NT2/D1 (cell line): ENCODE measurements at places on chromosomes 7 and 10.

GRCh38 chr7:75856536-75856935 is 22.3 kb upstream of the RHBDD2 start:
- no peak for DNase-seq

DNA sequence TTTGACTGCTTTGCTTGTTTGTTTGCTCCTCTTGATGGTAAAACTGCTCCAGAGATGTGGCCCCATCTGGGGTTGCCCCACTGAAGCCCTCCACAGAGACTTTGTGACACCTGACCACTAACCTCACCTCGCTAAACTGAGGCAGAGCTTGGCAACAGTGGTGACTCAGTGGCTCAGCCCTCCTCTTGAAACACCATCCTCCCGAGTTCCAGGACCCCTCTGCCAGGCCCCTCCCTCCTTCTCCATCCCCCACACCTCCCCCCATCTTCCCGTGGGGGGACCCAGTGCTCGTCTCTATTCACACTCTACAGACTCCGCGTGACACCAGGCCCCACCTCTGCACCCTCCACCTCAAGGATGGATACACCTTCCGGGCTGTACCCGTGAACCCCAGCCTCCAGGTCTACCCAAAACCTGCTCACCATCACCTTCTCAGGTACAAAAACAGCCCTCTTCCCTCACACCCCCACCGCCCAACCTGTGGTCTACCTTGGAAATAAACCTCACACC is 19.0 kb upstream of the RET start:
- DNase-seq, result no peak

GRCh38 chr7:2145835-2146580 is 86.7 kb downstream of the MAD1L1 start:
- DNase-seq, result no peak

DNA sequence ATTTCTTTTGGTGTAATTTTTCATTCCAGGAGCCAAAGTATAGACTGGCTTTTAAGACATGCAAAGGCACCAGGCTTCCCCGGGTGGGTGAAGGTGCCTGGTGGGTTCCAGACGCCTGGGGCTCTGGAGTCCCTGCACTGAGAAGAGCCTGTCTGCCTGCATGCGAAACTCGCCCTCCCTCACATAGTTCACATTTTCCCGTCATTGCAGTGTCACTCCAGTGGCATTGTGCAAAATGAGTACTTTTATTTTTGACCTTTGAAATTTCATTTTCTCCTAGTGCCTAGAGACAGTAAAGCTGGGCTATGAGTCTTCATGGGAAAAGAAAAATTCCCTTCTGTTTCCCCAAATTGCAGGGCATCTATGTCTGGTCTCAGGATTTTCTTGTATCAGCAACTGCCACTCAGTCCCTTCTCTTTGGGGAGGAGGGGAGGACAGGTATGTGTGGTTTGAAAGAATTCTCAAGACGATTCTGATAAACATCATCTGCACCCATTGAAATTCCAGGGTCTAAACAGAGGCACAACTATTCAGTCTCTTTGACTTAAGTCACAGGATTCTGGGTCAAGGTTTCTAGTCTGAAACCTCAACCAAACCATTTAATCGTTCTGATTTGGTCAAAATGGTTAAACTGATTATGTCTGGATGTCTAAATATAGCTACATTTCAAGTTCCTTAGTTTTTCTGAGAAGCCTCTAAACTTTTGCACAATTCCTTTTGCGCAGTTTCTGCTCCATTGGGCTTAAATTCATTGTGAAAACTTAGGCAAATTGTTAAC is 107.8 kb downstream of the CYP26A1 start:
- no peak for DNase-seq

GRCh38 chr10:79070081-79070605 is 1.4 kb downstream of the ZMIZ1 start:
- no peak for DNase-seq

DNA sequence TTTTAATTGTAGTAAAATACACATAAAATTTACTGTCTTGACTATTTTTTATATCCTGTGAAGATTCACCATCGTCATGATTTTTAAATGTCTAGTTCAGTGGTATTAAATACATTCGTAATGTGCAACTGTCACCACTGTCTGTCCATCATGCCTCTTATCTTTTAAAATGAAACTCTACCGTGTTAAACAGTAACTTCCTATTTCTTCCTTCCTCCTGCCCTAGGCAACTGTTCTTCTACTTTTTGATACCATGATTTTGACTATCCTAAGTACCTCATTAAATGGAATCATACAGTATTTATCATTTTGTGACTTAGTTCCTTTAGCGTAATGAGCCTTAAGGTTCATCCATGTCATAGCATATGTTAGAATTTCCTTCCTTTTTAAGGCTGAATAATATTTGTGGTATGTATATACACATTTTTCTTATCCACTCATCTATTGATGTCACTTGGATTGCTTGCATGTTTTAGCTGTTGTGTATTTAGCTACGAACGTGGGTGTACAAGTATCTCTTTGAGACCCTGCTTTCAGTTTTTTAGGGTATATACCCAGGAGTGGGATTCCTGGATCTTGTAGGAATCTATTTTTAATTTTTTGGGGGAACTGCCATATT is 13.5 kb downstream of the SLK start:
- DNase-seq, result no peak

DNA sequence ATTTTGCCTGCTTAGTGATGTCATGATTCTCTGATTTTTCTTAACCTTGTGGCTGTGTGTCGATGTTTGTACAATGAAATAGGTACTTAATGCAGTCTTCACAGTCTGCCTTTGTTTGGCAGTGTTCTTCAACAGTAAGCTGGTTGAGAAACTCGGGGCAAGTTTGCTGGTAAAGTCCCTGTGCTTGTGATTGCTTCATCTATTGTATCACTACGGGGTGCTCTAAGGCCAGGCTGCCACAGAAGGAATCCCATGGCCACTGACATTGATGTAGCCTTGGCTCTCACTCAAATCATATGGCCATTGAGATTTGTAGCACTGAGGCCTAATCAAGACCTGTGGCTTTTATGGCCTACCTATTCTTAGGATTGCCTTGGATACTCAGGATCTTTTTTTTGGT is 33.5 kb upstream of the PRSS37 start:
- no peak for DNase-seq

DNA sequence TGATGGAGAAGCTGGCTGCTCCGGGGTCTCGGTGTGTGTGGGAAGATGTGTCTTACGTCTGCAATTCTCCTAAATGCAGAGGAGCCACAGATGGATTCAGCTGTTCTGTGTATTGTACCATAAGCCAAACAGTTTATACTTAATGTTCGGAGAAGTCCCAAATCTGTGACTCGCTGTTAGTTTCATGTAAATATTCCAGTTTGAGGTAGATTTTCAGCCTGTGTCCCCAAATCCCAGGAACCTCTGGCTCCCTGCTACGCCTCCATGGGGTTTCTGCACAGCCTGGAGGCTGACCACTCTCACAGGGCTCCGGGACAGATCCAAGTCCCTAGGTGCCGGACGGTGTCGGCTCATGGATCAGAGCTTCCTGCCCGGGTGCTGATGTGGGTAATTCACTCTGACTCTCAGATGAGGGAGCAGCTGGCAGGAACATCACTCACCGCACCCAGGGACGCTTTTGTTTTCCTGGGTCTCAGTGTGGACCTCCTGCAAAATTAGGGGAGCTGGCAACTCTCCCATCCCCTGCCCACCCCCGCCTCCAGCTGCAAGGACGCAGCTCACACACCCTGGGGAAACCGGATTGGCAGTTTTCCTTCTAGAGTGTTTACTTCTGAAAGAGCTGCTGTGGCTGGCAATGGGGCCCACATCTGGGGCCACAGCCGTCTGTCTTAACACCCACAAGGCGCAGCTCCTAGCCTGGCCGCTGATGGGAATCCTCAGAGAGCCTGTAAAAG is 421.1 kb upstream of the FOXK1 start:
- DNase-seq, result no peak

DNA sequence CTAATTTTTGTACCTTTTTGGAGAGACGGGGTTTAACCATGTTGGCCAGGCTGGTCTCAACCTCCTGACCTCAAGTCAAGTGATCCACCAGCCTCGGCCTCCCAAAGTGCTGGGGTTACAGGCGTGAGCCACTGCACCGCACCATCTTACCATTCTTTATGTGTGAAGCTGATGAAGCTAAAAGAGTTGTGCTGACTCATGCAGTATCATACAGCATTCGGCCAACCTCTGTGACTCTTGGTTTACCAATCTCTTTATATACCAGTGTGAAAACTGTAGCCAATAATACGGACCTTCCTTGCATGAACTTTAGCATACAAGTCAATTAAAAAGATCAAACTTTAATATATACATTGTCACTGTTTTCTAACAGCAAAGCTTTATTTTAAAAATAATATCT is 878.2 kb upstream of the MBL2 start:
- no peak for DNase-seq

DNA sequence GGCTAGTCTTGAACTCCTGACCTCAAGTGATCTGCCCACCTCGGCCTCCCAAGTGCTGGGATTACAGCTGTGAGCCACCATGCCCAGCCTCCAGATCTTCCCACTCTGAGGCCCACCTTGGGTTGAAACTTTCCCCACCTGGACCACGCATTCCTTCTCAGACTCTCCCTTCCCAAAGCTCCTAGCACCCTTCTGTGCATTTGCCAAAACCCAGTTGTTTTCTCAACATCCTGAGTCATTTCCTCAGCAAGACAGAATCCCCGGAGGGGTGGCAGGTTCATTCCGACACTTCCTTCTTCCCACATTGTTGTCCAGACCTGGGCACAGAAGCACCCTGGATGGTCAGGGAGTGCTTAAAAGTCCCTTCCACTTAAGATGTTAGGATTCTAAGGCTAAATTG is 28.9 kb downstream of the BAG3 start:
- DNase-seq, result no peak

- no peak for DNase-seq
Measured at GRCh38 chr7:28688651-28689050, 269.5 kb downstream of the TRIL start.

- DNase-seq, result no peak
Measured at GRCh38 chr10:26085549-26085948, 131.0 kb upstream of the GAD2 start.

GRCh38 chr10:3636356-3637181 is 148.4 kb downstream of the KLF6 start:
- no peak for DNase-seq

DNA sequence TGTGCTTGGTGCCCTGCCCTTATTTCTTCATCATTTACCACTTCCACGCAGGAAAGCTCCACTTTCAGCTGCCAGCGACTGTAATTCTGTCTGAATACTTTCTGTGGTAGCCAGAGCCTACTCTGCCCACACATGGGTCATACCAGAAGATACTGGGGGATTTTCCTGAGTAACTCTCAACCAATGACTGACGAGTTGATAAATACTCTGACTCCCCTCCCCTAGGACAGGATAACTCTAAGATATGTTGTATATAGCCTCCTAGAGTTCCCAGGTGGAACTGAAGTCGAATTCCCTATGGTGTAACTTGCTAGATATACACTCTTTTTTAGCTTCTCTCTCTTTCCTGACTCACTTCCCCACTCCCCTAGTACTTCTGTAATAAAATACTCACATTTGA is 29.8 kb downstream of the SEM1 start:
- no peak for DNase-seq

GRCh38 chr10:68684413-68684812 is 36.6 kb upstream of the CCAR1 start:
- DNase-seq, result no peak
